Stimulated activated naive CD8-positive, alpha-beta T cell treated with anti-CD3 and anti-CD28 coated beads, Interleukin-15, Interleukin-2, amounts not matched to agents 100 U/mL and 50 U/mL, for 24 hours (primary cell): ENCODE measurements at places on chromosomes 2 and 18.

DNA sequence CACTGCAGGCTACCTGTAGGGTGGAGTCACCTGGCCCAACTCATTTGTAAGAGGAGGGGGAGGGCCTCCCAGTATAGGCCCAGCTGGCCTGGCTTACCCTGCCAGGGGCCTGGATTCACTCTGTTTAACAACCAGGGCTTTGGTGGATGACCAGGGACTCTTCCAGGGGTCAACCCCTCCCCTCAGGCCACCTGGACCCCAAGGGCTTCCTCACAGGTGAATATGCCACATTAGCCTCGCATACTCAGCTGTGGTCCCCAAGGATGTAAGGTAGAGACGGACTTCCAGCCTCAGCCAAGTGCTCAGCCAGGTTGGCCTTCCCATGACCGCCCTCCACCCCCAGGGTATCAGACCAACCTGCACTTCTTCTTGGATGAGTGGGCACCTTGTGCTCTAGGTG, 8.8 kb upstream of the SH3RF3 start:
- DNase-seq = no peak

- DNase-seq = no peak
Measured at GRCh38 chr2:241014224-241014623, 15.8 kb downstream of the SNED1 start.

- DNase-seq = no peak
Measured at GRCh38 chr2:118473846-118474540, 373.5 kb downstream of the EN1 start.

DNA sequence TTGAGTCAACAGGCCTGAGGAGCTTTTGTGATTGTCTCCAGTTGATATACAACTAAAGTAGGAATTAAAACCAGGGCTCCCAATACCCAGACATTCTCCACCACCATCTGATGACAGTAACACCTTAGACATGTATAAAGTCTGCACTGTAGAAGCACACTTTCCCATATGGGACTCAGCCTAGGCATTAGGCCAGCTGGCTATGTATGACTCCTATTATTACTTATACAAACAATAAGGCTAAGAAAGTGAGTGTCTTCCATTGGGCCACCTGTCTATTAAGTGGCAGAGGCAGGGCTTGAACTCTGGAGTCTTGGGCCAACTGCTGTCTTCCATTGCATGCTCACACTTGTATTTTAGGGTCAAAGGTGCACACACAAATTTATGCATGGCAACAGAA, 32.1 kb upstream of the COLEC12 start:
- no peak for DNase-seq

- DNase-seq = no peak
Measured at GRCh38 chr2:133063775-133064174, 393.8 kb upstream of the LYPD1 start.
